Thoracic aorta (tissue), 2 donors: ENCODE measurements at places on chromosomes 16 and 17. TPM values are rescaled to one million over a fixed set of nuclear protein-coding genes. Genes with fewer than 3 reads are reported as not detected.

OTOP2 gene
- total RNA-seq = not detected

DNA sequence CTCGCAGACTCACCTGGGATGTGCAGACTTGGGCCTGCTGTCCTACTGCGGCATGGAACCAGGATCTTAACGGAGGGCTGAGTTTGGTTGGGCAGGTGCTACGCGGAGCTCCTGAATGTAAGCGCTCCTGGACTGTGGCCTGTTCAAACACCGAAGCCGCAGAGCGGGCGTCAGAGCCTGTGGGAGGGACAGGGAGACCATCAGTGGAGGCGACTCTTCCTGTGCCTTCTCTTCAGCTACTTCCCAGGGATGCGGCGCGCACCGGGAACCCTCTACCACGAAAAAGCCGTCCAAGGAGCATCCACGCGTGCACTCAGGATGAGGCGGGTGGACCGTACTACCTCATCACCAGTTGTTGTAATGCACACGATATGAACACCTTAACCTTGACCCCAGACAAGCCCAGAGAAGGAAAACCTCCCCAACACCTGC, 2.0 kb downstream of the USP36 start:
- H3K27me3 ChIP-seq = no peaks in the 10 kb centered on the region
- no peak for DNase-seq
- H3K36me3 ChIP-seq = peaks cover 32% of the 10 kb centered on the region
- H3K27ac ChIP-seq = no peak overlapping the region

- no peaks in the 10 kb centered on the region for H3K4me1 ChIP-seq
- DNase-seq = no peak
- no peaks in the 10 kb centered on the region for H3K36me3 ChIP-seq
- no peak overlapping the region for H3K27ac ChIP-seq
- no peaks in the 10 kb centered on the region for H3K27me3 ChIP-seq
Observed at GRCh38 chr17:14886200-14886739, 378.9 kb downstream of the PMP22 start.

DNAI2 gene
- not detected for total RNA-seq

DNA sequence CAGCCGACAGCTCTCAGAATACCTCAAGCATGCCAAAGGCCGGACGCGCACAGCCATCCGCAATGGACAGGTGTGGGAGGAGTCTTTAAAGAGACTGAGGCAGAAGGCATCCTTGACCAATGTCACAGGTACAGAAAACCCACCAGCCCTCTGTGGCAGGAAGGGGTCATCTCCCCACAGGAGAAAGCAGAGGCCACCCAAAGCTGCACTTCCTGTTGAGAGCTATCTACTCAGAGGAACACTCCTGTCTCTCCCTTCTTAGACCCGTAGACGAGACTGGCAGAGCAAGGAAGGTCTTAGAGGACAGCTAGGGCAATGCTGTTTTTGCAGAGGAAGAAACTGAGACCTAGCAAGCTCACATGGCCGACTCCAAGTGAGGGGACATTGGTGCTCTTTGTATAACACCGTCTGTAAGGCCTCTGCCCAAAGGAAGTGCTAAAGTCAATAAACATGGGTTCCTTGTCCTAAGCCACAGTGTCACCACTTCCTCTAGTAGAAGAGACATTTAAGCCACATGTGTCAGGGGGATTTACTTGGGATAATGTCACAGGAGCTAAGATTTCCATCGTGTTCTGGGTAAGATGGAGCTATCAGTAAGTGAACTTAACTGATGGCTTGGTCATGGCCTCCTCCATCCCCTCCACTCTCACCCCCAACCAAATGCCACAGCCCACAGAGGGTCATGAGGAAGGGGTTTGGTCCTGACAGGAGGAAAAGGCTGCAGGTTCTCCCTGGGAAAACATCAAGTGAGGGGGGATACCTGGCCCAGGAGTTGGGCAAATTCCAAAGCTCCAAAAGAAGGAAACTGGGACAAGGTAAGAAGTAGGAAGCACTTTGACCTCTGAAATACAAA, 9.4 kb downstream of the LPO start:
- DNase-seq = no peak
- no peaks in the 10 kb centered on the region for H3K36me3 ChIP-seq
- no peaks in the 10 kb centered on the region for H3K27me3 ChIP-seq
- H3K4me1 ChIP-seq = peaks cover 3% of the 10 kb centered on the region

CSH2 gene
- total RNA-seq = not detected

DNA sequence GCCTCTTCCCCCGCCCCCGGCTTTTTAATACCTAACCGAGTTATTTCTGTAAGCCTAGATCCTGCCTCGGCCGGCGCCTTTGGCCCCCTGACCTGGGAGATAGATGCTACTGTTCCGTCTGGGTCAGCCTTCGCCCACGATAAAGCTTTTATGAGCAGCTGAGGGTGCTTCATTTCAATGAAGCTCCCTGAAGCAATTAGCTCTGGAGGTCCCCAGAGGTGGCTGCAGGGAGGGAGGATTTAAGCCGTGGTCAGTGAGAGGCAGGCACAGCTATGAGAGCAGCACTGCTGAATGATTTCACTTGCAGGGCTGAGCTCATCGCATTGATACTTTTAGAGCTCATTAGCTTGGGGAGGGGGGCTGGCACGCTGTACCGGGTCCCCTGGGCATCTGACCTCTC, 89.4 kb downstream of the RPA1 start:
- H3K4me3 ChIP-seq = no peak overlapping the region
- H3K27ac ChIP-seq = no peak overlapping the region
- no peaks in the 10 kb centered on the region for H3K36me3 ChIP-seq
- DNase-seq = no peak
- H3K27me3 ChIP-seq = no peaks in the 10 kb centered on the region

GRCh38 chr17:4511199-4511932, 12.7 kb downstream of the SPNS2 start:
- DNase-seq = no peak
- H3K4me3 ChIP-seq = no peak overlapping the region
- H3K27me3 ChIP-seq = no peaks in the 10 kb centered on the region
- peak overlapping the region; percentile 89 for H3K27ac ChIP-seq
- peaks cover 13% of the 10 kb centered on the region for H3K4me1 ChIP-seq

DNA sequence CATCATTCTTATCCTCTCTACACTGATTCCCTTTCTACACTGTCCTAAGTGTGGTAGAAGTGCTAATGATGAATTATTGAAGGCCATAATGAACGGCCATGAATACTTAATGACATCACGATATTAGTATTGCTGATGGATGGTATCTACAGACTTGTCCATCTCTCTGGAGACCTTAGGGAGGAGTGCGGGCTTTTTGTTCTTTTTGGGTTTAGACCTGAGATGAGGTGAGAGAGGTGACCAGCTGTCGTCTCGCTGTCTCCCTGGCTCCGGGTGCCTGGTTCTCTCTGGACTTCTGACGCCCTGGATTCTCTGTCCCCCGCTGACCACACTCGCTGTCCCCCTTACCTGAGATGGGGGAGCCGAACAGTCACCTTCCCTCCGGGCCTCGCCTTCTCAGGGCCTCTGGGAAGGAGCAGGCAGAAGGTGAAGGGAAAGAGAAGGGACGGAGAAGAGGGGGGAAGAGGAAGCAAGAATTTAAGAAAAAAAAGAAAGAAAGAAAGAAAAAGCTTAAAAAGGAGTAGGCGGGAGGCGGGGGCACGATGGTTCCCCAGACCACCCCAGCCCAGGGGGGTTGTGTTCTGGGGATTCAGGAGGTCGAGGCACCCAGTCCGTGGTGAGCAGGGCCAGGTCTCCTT, 17.1 kb downstream of the SGCA start:
- H3K4me3 ChIP-seq = no peak overlapping the region
- peaks cover 11% of the 10 kb centered on the region for H3K36me3 ChIP-seq
- peaks cover 17% of the 10 kb centered on the region for H3K4me1 ChIP-seq
- no peak for DNase-seq
- H3K27me3 ChIP-seq = no peaks in the 10 kb centered on the region

PTGES3L gene
- total RNA-seq = 2.0 TPM

- H3K4me1 ChIP-seq = peaks cover 39% of the 10 kb centered on the region
- peaks cover 12% of the 10 kb centered on the region for H3K36me3 ChIP-seq
- peaks cover 5% of the 10 kb centered on the region for H3K27me3 ChIP-seq
- DNase-seq = peak; percentile 38
- no peak overlapping the region for H3K27ac ChIP-seq
Observed at GRCh38 chr17:50559674-50560184, 786 bp upstream of the CACNA1G start.

SLC13A2 gene
- total RNA-seq = not detected

DNA sequence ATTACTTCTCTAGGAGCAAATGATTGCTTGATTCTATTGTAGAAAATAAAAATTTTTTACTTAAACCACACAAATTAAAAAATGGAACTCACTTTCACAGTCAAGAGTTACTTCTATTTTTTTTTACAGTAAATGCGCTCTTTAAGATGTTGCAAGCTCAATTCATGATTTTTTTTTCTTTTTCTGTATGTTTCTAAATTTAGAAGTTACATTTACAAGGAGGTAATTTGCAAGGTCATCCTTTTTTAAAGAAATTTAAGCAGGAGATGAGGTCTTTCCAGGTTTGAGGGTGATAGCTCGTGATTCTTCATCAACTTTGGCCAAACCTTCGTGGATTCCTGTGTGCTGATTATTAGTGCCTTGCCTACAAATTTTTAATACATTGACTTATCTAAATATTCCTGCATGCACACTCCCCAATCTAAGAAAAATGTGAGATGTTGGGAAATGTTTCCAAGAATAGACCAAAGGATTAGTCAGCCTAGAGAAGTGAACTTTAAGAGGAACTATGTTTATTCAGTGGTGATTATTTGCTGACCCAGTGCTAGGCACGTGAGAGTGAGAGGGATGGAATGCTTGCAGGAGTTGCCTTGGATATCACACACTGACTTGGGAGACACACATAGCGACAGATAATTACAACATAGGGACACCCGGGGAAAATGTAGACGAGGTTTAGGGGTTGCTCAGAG, 429.8 kb downstream of the MAF start:
- H3K4me1 ChIP-seq = peaks cover 11% of the 10 kb centered on the region
- H3K4me3 ChIP-seq = no peak overlapping the region
- no peaks in the 10 kb centered on the region for H3K27me3 ChIP-seq

DNA sequence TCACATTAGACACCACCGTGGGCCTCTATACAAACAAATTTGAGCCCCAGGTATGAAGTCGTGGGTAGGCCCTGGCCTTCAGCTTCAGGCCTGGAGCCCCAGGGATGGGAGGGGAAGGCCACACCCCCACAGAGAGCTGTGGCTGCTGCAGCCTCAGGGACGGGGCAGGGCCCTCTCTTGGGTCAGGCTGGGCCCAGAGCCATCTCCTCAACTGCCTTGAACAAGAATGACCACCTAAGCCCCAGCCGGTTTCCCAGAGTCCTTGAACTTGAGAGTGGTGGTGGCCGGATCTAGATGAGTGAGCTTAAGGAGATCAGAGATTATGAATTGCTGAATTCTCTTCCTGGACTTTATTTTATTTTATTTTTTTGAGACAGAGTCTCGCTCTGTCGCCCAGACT, 18.6 kb downstream of the SCNN1B start:
- no peaks in the 10 kb centered on the region for H3K36me3 ChIP-seq
- no peak for DNase-seq
- H3K27ac ChIP-seq = no peak overlapping the region
- no peaks in the 10 kb centered on the region for H3K27me3 ChIP-seq

NUPR1 gene
- 53.5 TPM for total RNA-seq

GRCh38 chr17:50564916-50565315, 4.4 kb downstream of the CACNA1G start:
- no peaks in the 10 kb centered on the region for H3K36me3 ChIP-seq
- peaks cover 14% of the 10 kb centered on the region for H3K4me1 ChIP-seq
- peaks cover 5% of the 10 kb centered on the region for H3K27me3 ChIP-seq
- peak; percentile 61 for DNase-seq
- H3K4me3 ChIP-seq = peak overlapping the region; percentile 63

GRCh38 chr17:61400717-61401388, 1.2 kb downstream of the TBX2 start:
- DNase-seq = no peak
- H3K4me1 ChIP-seq = peaks cover 71% of the 10 kb centered on the region
- peak overlapping the region; percentile 87 for H3K4me3 ChIP-seq
- H3K27me3 ChIP-seq = no peaks in the 10 kb centered on the region

DNA sequence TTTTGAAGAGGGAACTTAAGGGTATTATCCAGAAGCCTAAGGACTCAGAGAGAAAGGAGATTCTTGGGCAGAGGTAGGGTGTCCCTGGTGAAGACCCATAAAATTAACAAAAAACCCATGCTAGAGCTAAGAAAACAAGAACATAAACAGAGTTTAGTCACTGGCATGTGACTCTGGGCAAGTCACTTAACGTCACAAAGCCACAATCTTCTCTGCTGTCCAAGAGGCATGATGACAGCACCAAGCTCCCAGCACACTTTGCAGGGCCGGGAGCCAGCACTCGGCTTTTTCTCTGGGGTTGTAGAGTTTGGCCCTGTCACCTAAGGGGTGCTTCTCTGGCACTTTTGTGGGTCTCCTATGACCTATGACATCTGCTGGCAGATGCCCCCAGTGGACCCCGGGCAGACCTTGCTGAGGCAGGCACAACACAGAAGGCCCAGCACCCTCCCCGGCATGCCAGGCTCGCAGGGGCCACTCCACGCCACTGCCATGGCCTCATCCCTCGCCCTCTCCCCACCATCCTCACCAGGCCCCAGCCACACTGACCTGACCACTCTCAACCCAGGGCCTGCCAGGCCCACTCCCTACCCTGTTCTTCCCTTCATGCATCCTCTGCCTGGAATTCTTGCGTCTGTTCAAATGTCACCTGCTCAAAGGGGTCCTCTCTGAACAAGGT, 69.8 kb downstream of the DYNLRB2 start:
- no peaks in the 10 kb centered on the region for H3K27me3 ChIP-seq
- no peaks in the 10 kb centered on the region for H3K36me3 ChIP-seq
- H3K4me1 ChIP-seq = no peaks in the 10 kb centered on the region
- DNase-seq = no peak

EFCAB5 gene
- total RNA-seq = not detected

GRCh38 chr16:79327836-79328235, 272.7 kb downstream of the MAF start:
- H3K36me3 ChIP-seq = no peaks in the 10 kb centered on the region
- DNase-seq = no peak
- no peaks in the 10 kb centered on the region for H3K27me3 ChIP-seq
- no peak overlapping the region for H3K4me3 ChIP-seq
- peaks cover 5% of the 10 kb centered on the region for H3K4me1 ChIP-seq

CEP295NL gene
- 13.0 TPM for total RNA-seq

- peaks cover 7% of the 10 kb centered on the region for H3K4me1 ChIP-seq
- H3K36me3 ChIP-seq = no peaks in the 10 kb centered on the region
- H3K27ac ChIP-seq = peak overlapping the region; percentile 87
Observed at GRCh38 chr17:57085448-57086068, 512 bp downstream of the AKAP1 start.

ATP6V0A1 gene
- total RNA-seq = 63.2 TPM

- H3K4me3 ChIP-seq = no peak overlapping the region
- no peak overlapping the region for H3K27ac ChIP-seq
- peaks cover 4% of the 10 kb centered on the region for H3K36me3 ChIP-seq
- H3K27me3 ChIP-seq = no peaks in the 10 kb centered on the region
Observed at GRCh38 chr17:2157675-2158395, 102.9 kb downstream of the HIC1 start.

- DNase-seq = no peak
- peaks cover 20% of the 10 kb centered on the region for H3K36me3 ChIP-seq
- H3K27me3 ChIP-seq = no peaks in the 10 kb centered on the region
- H3K4me3 ChIP-seq = no peak overlapping the region
- peaks cover 19% of the 10 kb centered on the region for H3K4me1 ChIP-seq
Observed at GRCh38 chr17:38460082-38460715, 31.9 kb downstream of the ARHGAP23 start.

- no peak for DNase-seq
- H3K27ac ChIP-seq = no peak overlapping the region
- no peaks in the 10 kb centered on the region for H3K27me3 ChIP-seq
- no peaks in the 10 kb centered on the region for H3K36me3 ChIP-seq
- H3K4me3 ChIP-seq = no peak overlapping the region
Observed at GRCh38 chr16:52773026-52773425, 226.1 kb upstream of the TOX3 start.

- no peaks in the 10 kb centered on the region for H3K27me3 ChIP-seq
- H3K4me1 ChIP-seq = peaks cover 37% of the 10 kb centered on the region
- no peaks in the 10 kb centered on the region for H3K36me3 ChIP-seq
Observed at GRCh38 chr17:76384222-76384986, at the start of gene SPHK1. SPHK1 (plus strand) TSS chr17:76384609; CDS start chr17:76385645, 1,036 bp downstream.

MMD gene
- total RNA-seq = 14.3 TPM
